ENCODE measurements at places on chromosomes 5 and 9. TPM values are rescaled to one million over a fixed set of nuclear protein-coding genes. Genes with fewer than 3 reads are reported as not detected.

DNA sequence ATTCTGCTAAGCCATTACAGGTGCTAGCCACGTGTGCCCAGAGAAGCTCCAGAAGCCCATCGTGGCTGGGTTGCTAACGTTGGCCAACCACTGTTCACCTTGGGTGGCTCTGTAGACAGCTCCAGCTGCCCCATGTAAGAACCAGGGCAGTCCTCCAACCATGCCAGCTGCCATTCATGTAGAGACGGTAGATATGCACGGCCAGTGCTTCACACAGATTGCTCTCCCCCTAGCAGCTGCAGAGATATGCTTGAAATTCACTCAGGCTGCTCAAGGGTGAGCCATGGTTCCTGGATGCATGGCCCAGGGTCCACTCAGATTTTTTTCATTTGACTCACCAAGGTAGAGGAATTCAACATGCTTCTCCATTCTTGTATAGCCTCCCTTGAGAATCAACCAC lies 31.0 kb downstream of the GADD45G start:
- H3K4me1 ChIP-seq = no peaks in the 10 kb centered on the region
- H3K27me3 ChIP-seq = no peaks in the 10 kb centered on the region
- H3K4me3 ChIP-seq = no peak overlapping the region
- no peak overlapping the region for H3K27ac ChIP-seq

Gene CFAP90
- not detected for total RNA-seq

GRCh38 chr9:16869131-16869881 lies 1.2 kb downstream of the BNC2 start:
- peaks cover 15% of the 10 kb centered on the region for H3K4me1 ChIP-seq
- H3K27me3 ChIP-seq = no peaks in the 10 kb centered on the region
- no peak for DNase-seq
- no peak overlapping the region for H3K27ac ChIP-seq
- peak overlapping the region; percentile 61 for H3K4me3 ChIP-seq
- H3K36me3 ChIP-seq = no peaks in the 10 kb centered on the region

Gene SLC23A1
- not detected for total RNA-seq

GRCh38 chr5:143350751-143351602 lies 52.5 kb downstream of the NR3C1 start:
- H3K27me3 ChIP-seq = no peaks in the 10 kb centered on the region
- no peak overlapping the region for H3K4me3 ChIP-seq
- peaks cover 50% of the 10 kb centered on the region for H3K36me3 ChIP-seq
- H3K4me1 ChIP-seq = peaks cover 58% of the 10 kb centered on the region
- peak; percentile 69 for DNase-seq

- DNase-seq = no peak
- H3K36me3 ChIP-seq = peaks cover 20% of the 10 kb centered on the region
- H3K4me3 ChIP-seq = no peak overlapping the region
- H3K27ac ChIP-seq = no peak overlapping the region
Measured at GRCh38 chr9:131410044-131410491, 16.2 kb downstream of the PRRC2B start.

DNA sequence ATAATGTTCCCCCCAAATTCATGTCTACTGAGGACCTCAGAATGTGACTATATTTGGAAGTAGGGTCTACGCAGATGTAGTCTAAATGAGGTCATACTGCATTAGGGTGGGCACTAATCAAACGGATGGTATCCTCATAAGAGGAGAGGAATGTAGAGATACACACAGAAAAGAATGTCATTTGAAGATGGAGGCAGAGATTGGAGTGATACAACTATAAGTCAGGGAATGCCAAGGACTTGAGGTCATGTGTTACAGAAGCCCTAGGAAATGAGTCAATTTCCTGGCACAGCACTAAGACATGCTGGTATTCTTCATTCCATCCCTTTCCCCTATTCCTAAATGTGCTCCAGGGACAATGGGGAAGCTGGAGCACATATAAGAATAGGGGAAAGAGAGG lies 758 bp upstream of the PDCD1LG2 start:
- H3K27ac ChIP-seq = peak overlapping the region; percentile 99
- H3K4me3 ChIP-seq = no peak overlapping the region
- H3K36me3 ChIP-seq = no peaks in the 10 kb centered on the region
